H7 (cell line): ENCODE measurements at places on chromosomes 4 and X.

DNA sequence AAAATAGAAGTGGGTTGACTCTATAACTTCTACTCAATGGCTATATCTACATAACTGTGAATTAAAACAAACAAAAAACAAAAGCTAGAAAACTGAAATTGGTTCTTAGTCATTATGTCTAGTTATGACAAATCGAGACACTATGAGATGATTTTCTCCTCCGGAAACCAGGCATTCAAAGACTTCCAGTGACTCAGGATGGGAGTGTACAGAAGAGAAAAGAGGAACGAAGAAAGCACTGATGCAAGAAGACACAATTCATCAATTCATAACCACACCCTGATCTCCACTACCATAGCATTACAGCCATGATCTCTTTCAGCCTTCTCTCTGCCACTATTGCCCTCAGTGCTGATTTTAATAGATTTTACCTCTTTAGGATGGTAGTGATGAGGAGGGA lies 253.6 kb downstream of the CBLL2 start:
- no peak for DNase-seq

DNA sequence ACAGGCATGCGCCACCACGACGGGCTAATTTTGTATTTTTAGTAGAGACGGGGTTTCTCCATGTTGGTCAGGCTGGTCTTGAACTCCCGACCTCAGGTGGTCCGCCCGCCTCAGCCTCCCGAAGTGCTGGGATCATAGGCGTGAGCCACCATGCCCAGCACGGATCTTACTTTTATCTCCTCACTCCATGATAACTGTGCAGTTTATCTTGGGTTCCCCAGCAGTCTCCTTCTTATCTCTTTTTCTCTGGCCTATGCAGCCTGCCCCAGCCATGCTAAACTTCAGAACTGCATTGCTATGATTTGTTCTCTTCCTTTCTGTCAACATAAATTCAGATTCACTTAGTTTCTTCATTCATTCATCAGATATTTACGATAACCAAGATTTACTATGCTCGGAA lies 22.4 kb downstream of the PAGE1 start:
- no peak for DNase-seq

- no peak for DNase-seq
These were observed 132.3 kb upstream of the VCX3A start for GRCh38 chrX:6667048-6667768.

DNA sequence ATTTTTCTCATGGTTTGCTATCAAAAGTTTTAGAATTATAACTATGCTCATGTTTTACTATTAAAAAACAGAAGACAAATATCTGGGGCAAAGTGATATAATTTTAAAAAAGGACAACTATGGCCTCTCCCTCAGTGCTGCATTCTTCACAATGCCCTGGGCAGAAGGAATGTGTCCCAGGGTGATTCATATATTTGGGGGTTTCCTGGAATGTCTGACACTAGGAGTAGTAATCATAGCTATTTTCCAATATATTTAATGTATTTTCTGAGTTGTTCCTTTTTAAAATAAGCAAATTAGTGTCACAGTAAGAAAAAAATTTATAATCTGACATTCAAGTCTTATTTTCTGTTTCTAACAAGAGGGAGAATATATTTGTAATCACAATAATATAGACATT lies 281.7 kb downstream of the UNC5C start:
- DNase-seq, result no peak

DNA sequence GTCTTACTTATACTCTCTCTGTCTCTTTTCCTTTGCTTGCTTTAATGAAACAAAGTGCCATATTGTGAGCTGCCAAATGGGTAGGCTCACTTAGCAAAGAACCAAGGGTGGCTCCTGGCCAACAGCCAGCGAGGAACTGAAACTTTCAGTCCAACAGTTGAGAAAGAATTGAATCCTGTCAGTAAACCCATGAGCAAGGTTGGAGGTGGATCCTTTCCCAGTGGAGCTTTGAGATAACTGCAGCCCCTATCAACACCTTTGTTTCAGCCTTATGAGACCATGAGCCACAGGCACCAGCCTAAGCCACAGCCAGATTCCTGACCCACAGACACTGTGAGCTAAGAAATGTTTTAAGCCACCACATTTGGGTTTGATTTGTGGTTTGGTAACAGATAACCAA lies 362.2 kb downstream of the PDGFC start:
- DNase-seq, result no peak

DNA sequence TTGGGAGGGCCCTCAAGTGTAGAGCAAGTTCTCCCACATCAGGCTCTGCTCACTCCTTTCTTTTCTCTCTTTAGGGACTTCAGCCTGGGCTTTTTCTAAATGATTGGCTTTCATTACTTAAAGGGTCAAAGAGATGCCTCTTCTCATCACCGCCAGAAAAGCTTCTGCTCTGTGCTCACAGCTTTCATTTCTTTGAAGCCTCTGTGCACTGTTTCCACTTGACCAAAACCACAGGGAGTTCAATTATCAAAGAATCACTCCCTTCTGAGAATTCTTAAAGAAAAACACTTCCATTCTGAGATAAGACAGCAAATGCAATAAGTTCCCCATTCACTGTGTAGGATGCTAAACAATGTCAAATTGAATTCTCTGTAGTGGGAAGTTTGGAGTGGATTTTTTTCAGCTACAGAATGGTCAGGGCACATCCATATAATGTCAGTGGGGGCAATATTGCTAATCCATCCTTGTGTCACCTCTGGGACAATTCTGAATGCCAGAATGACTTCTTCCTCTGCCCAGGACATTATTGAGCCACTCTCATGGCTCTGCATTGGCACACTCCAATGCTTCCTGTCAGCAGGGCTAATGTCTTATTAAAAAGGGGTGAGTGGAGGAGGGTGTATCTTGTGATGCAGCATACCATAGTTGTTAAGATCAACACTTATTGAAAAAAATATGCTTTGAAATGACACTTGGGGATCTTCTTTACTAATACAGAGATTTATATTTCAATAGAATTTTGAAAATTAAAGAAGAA lies 217.6 kb downstream of the SNCA start:
- DNase-seq, result no peak
